ENCODE measurements at places on chromosomes 2 and 18.

DNA sequence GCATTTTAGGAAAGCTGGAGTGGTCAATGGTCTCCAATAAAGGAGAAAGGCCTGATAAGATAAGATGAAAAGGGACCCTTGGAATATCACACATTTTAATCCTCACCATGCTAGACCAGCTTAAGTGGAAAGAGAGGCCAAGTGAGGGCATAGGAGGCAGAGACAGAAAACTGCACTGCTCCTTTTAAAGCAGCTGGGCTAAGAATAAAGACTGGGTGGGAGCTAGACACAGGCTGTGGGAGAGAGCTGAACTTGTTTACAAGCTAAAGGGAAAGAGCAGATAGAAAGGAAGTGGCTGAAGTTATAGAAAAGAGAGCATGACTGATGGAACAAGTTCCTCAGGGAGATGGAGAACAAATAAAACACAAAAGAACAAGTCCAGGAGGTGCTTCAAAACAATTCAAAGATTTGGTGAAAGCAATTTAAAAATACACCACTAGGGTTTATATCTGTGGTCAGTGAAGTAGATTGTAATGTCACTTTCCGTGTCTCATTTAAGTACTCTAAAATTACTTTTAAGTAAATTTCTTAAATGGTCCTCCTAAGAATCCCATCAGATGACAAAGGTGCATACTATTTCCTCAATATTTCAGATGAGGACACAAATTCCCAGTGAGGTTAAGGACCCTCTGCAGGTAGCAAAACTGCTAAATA lies 7.5 kb downstream of the COL5A2 start:
- H3K4me3 ChIP-seq, result no peak overlapping the region
- no peak for DNase-seq
- peaks cover 30% of the 10 kb centered on the region for H3K4me1 ChIP-seq
- no peaks in the 10 kb centered on the region for H3K36me3 ChIP-seq
- H3K27me3 ChIP-seq, result no peaks in the 10 kb centered on the region

DNA sequence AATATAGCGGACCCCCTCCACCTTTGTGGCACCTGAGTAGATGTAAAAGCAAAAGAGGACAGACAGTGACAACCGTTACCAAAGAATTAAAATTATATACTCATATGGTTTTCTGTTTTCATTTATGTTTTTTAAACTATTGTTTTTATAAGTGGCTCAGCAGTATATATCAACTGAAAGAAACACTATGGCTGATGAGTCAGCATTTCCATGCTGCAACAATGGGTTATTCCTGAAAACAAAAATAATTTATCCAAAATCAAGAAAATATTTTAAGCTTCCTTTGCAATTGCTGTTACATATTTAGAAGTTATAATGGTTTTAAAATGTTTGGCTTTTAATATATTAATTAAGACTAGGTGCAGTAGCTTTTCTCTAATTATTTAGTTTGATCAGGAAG lies 17.7 kb downstream of the MRPS9 start:
- peaks cover 8% of the 10 kb centered on the region for H3K36me3 ChIP-seq
- no peaks in the 10 kb centered on the region for H3K4me1 ChIP-seq
- no peak overlapping the region for H3K4me3 ChIP-seq
- H3K27me3 ChIP-seq, result no peaks in the 10 kb centered on the region

GRCh38 chr18:36813824-36814223 lies 15.0 kb downstream of the TPGS2 start:
- no peak overlapping the region for H3K4me3 ChIP-seq
- no peaks in the 10 kb centered on the region for H3K4me1 ChIP-seq
- no peaks in the 10 kb centered on the region for H3K27me3 ChIP-seq
- no peak for DNase-seq

- no peak overlapping the region for H3K27ac ChIP-seq
- H3K36me3 ChIP-seq, result no peaks in the 10 kb centered on the region
- H3K4me3 ChIP-seq, result no peak overlapping the region
- no peaks in the 10 kb centered on the region for H3K27me3 ChIP-seq
- DNase-seq, result peak; percentile 55
These were observed 44.5 kb downstream of the USP34 start for GRCh38 chr2:61426267-61426897.

All from A673 (cell line).